Mammary epithelial cell (primary cell): ENCODE measurements at places on chromosomes 5 and 9. TPM values are rescaled to one million over a fixed set of nuclear protein-coding genes. Genes with fewer than 3 reads are reported as not detected.
A peak's percentile ranks its signal among the peaks of the same experiment; 100 is the strongest.

GRCh38 chr5:153624451-153624765 is 133.9 kb downstream of the GRIA1 start:
- no peak for DNase-seq

- DNase-seq, result no peak
Measured at GRCh38 chr5:181088289-181088688, 42.7 kb downstream of the OR2V1 start.

DNA sequence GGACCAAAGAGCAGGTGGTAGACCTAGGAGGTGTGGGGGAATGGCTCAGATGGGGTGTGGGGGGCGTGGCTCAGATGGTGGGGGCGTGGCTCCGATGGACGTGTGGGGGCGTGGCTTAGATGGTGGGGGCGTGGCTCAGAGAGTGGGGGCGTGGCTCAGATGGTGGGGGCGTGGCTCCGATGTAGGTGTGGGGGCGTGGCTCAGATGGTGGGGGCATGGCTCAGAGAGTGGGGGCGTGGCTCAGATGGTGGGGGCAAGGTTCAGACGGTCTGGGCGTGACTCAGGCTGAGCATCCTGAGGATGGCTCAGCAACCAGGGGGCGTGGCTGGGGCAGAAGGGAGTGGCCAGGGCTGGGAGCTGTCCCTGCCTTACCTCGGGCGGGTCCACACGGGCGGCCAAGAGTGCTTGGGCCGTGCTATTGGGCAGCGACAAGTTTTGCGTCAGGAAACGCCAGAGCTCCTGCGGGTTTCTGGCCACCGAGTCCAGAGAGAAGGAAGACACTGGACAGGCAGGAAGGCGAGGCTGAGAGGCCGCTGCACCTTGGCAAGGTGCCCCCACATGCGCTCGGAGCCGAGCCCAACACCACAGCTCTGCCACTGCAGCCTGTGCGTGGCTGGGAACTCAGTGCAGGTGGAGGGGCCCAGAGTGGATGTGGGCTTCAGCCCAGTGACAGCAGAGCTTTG is 5.9 kb downstream of the ABCA2 start:
- DNase-seq, result peak; percentile 73

- no peak for DNase-seq
Measured at GRCh38 chr9:129999141-129999510, 43.9 kb downstream of the FNBP1 start.

DNA sequence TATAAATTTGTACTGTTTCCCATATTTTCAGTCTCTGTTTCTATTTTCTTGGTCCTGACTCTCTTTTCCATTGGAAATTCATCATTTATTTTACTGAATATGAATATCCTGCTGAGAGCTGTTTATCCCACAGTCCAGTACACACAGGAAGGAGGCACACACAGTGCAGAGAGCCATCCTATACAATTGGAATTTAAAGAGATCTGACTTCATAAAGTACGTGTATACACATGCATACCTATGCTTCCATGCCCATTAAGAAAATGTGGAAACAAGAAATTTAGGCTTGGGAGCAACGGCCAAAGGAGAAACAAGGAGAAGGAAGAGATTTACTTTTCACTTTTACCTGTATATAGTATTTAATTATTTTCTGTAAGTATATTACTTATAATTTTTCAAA is 99.2 kb downstream of the NFIB start:
- no peak for DNase-seq

- DNase-seq, result no peak
Measured at GRCh38 chr9:72954431-72955125, 1.7 kb upstream of the ALDH1A1 start.

- DNase-seq, result no peak
Measured at GRCh38 chr5:135484674-135485086, 32.5 kb upstream of the TIFAB start.

- peak; percentile 61 for DNase-seq
Measured at GRCh38 chr5:146368137-146368536, 29.5 kb downstream of the POU4F3 start.

GRCh38 chr9:115978659-115979096 is 174.9 kb upstream of the PAPPA start:
- DNase-seq, result no peak

DNA sequence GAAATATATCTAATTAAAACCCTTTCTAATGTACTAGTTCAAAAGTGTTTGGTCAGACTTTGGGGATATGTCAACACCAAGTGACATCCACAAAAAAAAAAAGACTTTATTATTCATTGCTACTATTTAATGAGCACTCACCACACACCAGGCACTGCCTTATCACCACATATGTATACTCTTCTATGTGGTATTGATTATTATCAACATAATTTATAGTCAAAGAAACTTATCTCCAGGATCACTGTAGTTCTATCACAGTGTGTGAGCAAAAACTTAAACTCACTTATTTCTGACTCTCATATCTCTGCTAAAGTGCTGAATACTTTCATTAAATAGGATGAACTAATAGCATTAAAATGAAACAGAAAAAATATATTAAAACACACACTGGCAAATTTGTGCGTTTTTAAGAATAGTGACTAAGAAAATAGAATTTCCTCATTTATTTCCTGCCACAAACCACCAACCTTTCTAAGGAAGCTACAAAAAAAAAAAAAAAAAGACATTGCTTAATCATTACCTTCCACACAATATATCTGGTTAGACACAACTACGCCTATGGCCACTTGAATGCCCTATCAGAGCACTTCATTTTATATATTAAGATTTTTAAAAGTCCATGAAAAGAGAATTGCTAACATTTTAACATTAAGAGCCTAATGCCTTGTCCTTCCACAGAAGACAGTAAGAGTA is 12.8 kb downstream of the SLCO4C1 start:
- no peak for DNase-seq

DNA sequence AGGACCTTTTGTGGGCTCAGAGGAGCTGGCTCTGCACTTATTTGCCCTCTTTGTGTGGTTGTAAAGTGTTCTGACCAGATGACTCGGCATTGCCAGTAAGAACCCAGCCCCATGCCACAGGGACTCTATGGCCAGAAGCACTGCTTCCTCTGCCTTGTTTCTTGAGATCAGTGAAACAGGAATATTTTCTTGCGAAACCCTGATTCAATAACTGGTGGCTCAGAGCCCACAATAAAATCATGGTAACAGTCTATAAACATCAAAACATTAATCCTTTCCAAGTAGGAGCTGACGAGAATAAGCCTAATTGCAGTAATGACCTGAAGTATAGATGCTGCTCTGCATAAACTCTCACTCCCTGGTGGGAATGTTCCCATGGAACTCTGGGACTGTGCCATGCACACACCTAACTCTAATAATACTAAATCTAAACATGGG is 344.3 kb downstream of the ZNF608 start:
- peak; percentile 92 for DNase-seq

DNA sequence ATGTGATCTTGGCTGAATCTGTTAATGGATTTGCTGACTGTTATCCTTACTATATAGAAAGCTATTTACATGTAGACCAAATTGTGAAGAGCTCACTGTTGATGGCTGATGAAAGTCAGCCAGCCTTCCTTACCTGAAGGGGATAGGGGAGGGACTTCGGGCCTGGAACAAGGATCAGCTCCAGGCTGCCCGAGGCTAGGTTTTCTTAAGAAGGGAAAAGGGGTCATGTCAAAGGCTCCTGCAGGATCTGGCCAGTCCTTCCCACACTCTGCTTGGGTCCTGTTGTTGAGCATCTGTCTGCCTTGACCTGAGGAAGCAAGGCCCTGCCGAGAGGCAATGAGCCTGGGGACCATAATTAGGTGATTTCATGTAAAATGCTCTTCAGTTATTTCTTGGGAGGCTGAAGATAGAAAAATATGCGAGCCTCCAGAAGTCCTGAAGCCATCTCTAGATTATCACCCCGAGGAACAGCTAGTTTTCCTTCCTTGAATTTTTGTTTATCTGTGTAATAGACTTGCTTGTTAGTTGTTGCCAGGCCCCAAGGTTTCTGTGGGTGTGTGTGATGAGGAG is 261.4 kb downstream of the PDZD2 start:
- DNase-seq, result no peak

DNA sequence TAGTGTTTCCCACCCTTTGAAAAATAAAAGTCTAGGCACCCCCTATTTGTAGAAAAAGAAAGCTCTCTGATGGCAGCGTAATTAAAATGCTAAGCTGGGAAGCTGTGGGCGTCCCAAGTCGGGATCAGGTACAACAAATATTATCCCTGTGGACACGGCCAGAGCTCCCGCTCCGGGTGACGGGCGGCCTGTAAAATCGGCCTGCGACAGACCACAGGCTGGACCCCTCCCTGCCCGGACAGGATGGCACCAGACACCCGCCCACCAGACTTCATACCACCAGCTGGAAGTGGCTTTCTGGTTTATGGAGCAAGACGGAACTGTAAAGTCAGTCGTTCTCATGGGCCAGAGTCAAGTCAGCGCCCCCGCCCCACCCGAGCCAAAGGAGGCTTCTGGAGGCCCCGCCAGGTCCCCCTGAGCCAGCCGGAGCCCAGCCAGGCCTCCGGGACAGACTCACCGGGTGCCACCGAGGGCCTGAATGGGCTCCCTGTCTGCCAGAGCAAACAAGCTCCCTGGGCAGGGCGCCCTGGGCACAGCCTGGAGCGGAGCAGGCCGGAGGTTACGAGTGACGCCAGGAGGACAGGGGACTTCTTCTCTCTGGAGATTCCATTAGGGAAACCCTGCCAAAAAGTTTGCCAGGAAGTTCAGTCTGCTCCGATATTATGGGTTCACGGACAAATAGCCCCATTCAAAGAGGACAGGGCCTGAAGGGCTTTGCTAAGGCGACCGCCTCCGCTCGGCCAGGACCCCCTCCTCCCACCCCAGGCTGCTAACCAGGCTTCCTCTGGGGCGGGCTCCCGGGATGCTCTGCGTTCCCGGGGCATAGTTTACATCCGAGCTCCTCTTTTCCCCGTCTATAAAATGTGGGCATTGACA is 173.7 kb downstream of the ERCC6L2 start:
- DNase-seq, result no peak

- DNase-seq, result no peak
Measured at GRCh38 chr9:34984049-34984448, 5.5 kb upstream of the DNAJB5 start.

DNA sequence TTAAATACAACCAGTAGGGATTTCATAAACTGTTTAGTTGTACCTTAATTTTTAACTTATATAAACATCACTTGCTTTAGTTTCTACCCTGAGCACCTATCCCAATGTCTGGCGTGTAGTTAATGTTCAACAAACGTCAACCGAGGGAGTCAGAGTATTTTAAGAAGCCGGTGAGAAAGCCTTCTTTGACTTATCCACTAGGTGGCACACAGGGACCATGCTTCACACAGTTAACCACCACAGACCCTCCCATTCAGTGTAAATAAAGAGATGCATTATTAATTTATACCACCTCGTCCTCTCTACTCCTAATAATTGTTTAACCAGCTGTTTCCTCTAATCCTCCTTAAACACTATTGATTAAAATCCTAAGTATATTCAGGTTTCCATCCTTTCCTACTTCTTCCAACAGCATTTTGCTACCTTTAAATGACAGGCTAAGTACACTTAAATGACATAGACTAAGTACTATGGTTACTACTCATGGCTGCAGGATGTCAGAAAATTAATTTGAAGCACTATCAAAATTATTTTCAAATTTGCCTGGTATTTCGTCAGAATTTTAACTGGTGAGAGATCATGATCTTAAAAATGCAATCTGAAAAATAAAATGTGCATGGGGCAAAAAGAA is 2.3 kb downstream of the HAPLN1 start:
- peak; percentile 35 for DNase-seq

The GARNL3 gene
- 1.1 and 2.3 TPM in 2 replicates for total RNA-seq

The PRDM9 gene
- not detected in 2 replicates for total RNA-seq

The PCDHB9 gene
- 0.08 and 0.24 TPM in 2 replicates for total RNA-seq

The POU5F2 gene
- total RNA-seq, result 0.61 and 0.86 TPM in 2 replicates

The ADAMTS2 gene
- 0.33 TPM for total RNA-seq

The NRG2 gene
- total RNA-seq, result 0.17 TPM

The ARL14EPL gene
- not detected for total RNA-seq

The SLC34A1 gene
- total RNA-seq, result not detected
